ENCODE measurements at places on chromosomes 6 and 20.

DNA sequence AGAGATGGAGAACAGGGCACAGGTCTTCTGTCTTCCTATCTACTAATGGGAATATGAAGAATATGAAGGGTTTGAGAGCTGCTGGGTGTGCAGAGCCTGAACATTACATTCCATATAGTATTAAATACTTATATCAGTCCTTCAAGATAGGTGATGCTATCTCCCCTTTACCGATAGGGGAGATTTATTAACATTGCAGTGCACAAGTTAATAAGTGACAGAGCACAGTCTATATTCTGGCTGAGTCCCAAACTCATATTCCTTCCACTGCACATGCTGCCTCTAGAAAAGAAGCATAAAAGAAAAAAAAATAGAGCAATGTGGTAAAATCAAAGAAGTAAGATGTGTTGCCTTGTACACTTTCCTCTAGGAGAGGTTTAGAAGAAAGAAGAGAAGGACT, 18.5 kb upstream of the KIAA0408 start:
- DNase-seq, result no peak

GRCh38 chr6:158121335-158121734, 46.7 kb downstream of the SERAC1 start:
- DNase-seq, result peak; percentile 20

GRCh38 chr6:14543971-14544585, 426.5 kb downstream of the CD83 start:
- DNase-seq, result no peak

DNA sequence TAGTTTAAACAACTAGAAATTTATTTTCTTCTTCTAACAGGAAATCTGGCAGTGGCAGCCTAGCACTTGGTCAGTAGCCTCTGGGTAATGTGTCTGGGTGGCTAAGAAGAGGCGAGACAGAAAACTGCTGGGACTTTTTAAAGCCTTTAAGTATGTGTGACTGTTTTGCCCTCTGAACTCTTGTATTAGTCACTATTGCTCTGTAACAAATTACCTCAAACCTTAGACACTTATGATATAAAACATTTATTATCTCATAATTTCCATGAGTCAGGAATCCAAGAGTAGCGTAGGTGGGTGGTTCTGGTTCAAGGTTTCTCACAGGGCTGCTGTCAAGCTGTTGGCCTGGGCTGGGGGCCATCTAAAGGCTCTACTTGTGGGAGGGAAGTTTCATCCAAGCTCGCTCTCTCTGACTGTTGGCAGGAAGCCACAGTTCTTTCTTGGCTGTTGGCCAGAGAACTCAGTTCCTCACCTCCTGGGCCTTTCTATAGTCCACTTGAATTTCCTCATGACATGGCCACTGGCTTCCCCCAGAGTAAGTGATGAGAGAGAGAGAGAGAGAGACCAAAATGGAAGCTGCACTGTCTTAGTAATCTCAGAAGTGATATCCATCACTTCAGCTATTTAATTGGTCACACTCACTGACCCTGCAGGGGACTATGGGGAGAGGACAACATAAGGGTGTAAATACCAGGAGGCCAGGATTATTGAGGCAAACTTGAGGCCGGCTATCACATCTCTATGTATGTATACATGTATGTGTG, 17.4 kb upstream of the TBC1D22B start:
- peak; percentile 97 for DNase-seq

DNA sequence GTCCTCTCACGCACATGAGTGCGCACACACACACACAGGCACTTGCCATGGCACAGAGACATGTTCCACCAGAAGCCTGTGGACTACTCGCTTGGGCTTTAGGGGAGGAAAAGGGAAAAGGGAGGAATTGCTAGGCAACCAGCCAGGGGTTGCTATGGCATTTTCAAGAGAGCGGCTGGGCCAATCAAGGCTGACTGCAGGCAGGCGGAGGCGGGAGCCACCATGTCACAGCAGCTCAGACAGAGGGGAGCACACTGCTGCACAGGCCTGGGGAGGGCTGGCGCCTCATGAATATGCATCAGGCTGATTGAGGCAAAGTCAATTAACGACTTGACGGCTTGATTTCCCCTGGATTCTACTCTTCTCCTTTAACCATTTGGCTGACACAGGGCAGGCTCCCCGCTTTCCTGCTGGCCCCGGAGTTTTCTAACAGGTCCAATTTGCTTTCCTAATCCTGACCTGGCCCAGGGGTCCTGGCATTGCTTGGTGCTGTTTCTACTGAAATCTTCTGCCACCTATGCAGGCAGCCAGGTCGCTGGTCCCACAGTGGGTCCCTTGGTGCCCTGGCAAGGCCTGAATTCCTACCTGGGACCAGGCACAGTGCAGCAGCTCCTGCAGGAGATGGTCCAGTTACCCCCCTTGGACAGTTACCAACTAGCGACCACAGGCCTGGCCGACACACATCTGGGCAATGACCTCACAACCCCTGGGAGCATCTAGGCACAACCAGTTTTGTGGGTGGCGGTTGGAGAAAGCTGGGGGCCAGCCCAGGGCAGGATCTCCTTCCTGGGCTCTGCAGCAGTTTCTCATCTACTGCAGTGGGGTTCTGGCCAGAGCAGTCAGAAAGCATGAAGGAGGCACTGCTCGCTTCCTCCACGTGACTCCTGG, 52.1 kb downstream of the YTHDF1 start:
- DNase-seq, result no peak

- DNase-seq, result no peak
Observed at GRCh38 chr6:134722200-134722870, 227.6 kb downstream of the ALDH8A1 start.

GRCh38 chr20:21280522-21281016, 22.6 kb upstream of the XRN2 start:
- no peak for DNase-seq

DNA sequence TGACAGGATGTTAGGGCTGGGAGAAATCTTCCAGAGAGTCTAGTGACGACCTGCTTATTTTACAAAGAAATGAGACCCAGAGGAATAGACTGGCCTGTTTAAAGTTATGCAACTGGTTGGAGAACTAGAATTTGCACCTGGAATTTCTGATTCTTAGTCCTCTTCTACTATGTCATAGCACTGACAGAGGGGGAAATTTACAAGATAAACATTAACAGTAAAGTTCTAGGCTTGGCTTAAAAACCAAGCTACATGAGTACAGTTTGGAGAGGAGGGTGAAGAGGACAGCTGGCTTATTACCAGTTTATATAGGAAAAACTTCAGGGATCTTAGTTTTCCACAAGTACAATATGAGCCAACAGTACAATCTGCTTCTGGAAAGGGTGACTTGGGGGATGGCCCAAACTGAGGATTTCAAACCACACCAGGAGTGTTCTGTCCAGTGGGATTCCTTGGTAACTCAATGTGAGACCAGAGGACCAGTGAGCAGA, 269.6 kb downstream of the CD109 start:
- DNase-seq, result no peak

- DNase-seq, result peak; percentile 91
Observed at GRCh38 chr6:146357578-146358430, 185.8 kb upstream of the RAB32 start.

DNA sequence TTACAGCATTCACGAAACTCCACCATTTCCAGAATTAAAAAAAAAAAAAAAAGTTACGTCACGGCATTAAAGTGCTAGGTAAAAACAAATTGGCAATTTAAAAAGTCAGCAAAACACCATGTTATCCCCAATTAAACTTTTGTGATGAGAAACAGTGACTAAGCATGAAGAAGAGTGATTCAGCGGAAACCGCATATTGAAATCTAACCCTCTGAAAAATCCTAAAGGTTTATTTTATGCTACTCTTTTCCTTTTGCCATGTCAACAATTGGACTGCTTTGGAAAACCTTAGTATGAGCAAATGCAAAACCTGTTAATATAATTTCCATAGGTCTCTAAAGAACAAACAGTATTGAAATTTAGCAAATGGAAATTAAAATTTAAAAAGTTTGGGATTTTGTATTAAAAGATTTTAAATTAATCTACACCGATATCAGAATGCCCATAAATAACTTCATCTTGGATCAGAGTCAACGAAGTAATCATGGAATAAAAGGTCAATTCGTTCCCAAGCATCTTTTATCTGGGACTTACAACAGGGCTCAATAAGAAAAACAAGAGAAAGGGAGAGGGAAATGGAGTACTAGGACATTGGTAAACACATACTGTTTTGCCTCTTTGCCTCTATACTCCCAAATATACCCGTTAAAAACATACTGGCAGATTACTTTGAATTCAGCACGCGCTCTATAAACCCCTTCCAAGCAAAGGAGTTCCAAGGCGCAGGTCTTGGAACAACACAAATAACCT, 1.1 kb downstream of the FBXO30 start:
- peak; percentile 35 for DNase-seq

- DNase-seq, result no peak
Observed at GRCh38 chr6:6861351-6861894, 246.3 kb upstream of the RREB1 start.

DNA sequence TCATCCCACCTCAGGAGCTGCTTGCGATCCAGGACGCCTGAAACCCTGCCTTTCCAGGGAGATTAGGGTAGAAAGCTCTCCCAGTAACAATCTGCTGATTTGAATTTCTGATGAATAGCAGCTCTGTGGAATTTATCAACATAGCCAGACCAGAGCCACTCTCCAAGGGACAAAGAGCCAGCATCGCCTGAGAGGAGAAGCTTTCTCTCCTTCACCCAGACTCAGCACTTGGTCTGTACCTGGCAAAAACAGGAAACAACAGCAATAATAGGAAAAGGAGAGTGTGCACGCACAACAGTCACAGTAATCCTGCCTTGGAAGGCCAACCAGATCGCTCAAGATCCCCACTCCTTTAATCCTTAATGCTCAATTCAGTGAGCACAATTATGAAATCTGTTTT, 22.3 kb upstream of the ROS1 start:
- DNase-seq, result no peak

GRCh38 chr6:41545247-41545702, 906 bp upstream of the FOXP4 start:
- no peak for DNase-seq

GRCh38 chr6:28258877-28259777, at the start of gene NKAPL:
Gene NKAPL, plus strand, starts transcription at chr6:28259297. Its CDS starts 75 bp downstream, at chr6:28259372.
- peak; percentile 90 for DNase-seq

- no peak for DNase-seq
Observed at GRCh38 chr6:134902936-134903335, 47.0 kb downstream of the ALDH8A1 start.

DNA sequence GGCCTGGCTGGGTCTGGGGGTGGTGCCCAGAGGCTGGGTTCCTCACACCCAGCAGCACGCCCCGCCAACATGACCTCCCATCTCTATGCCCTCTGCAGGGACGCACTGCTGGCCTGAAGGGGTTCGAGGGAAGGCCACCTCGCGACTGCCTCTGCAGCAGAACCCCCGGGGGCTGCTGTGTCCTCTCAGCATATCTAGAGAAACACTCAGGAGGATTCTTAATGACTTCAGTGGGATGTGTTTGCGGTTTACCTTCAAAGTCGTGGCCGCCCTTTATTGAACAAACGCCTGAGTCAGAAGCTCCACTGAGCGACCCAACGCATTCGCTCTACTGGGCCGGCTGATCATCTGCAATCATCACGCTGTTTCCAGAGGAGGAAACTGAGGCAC, 54.8 kb upstream of the GATA5 start:
- no peak for DNase-seq
